ENCODE measurements at places on chromosomes 5 and 9.

DNA sequence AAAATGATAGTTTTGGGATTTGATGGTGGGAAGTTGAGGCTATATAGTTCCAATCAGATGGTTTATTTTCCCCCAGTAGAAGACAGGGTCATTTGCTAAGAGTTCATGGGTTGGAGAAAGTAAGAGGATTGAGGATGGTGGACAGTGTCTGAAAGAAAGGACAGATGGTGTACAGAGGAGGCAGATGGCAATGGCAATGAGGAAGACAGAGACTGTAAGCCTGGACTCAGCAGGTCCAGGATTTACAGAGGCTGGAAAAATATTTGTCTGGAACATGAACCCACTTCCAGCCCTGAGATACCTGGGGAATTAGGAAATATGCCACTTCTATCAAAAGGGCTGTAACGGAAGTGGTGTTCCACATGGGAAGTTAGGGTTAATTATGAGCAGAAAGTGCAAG, 84.5 kb downstream of the PCSK1 start:
- DNase-seq = no peak

DNA sequence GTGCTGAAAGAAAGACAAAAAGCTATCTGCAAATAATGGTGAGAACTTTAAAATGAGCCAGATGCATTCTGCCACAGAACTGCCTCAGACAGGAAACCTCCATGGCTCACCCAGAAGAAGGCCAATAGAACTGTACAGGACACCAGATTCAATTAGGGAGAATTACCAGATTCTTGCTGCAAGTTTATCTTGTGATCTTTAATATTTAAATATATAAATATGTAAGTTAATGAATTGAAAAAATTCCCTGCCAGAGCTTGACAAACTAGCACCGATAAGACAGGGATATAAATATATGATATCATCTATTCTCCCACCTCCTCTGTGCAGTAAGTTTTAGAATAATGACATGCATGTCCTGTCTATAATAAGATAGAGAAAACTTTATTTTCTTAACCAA, 252.8 kb downstream of the PLK2 start:
- DNase-seq = no peak

DNA sequence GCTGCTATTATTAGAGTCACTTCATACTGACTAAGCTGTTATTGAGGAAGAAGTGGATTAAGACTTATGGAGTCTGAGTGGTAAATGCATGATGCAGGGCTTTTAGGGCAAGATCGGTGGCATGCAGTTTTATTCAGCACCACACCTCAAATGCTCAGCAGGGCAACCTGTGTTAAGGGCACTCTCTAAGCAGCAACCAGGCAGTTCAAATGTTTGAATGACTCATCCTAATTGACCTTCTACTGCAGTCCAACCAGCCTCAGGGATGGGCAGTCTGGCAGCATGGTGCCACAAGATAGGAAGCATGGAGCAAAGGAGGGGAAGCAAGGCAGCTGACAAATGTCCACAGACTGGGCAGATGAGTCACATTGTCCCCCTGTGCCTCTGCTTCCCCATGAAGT, 80.2 kb upstream of the MIER3 start:
- no peak for DNase-seq

DNA sequence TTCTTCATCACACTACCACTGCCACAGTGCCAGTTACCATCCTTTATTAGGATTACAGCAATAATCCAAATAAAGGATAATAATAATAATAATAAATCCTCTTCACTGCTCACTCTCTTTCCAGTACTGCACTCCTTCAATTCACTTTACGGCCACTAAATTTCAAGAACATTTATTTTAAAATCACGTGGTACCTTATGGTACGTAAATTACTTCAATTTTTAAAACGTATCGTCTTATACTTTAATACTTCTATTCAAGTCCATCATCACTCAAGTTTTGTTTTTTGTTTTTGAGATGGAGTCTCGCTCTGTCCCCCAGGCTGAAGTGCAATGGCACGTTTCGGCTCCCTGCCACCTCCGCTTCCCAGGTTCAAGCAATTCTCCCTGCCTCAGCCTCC, 36.5 kb downstream of the PTBP3 start:
- DNase-seq = no peak

Measured in kidney glomerular epithelial cell (primary cell).